ENCODE measurements at places on chromosomes 13 and 19.

DNA sequence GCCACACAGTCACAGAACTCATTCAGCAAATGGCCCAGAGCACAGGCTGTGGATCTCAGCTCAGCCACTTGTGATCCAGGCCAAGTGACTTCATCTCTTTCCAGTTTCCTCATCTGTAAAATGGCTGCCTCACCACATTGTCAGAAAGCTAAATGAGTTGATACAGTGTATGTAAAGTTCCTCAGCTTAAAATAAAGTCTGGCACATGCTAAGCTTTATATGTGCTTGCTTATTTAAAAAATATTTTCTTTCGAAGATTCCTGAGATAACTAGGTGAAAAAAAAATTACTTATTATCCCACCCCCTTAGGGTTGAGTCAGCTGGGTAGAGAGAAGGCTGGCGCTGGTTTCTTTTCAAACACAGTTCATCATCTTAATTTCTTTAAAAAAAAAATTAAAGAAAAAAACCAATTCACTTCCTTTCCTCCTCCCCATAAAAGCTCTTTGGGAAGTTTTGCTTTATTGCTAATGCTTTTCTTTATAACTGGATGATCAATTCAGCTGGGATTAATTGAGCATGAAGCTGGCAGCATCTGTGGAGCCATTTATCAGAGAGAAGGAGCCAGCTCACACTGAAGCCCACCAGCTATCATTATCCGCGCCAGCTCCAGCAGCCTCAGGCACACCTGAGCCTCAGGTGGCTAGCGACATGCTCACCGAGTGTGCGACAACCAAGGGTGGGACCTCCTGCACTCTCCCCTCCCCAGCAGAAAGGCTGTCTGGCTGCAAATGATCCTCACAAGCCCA is 354.9 kb downstream of the FOXO1 start:
- DNase-seq: no peak

DNA sequence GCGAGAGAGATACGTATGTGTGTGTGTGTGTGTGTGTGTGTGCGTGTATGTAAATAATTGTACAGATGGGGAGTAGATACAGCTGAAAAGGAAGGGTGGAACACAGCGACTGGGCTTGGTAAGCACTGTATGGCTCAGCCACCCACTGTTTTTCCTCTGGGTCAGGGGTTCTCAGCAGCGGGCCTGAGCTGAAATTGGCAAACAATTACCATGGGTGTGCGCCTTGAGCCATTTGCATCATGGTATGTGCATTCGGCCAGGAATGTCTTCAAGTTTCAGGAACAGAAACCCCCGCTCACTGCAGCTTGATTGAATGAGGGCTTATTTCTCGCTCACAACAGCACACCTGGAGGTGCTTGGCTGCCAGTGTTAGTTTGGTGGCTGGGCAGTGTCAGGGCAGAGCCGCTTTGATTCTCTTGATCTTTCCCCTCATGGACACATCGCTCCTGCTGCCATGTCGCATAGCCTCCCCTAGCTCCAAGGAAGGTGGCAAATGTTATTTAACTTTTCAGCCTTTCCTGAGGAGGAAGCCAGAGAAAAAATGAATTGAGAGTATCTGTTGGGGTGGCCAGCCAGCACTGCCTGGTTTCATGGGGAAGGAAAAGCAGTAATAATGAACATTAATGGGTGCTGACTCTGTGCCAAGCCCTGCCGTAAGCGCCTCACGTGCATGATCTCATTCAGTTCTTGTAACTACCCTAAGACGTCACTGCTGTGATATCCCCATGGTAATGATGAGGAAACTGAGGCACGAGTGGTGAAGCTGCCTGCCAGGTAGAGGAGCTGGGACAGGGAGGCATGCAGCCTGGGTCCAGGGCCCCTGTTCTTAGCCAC is 126.9 kb downstream of the SIPA1L3 start:
- no peak for DNase-seq

DNA sequence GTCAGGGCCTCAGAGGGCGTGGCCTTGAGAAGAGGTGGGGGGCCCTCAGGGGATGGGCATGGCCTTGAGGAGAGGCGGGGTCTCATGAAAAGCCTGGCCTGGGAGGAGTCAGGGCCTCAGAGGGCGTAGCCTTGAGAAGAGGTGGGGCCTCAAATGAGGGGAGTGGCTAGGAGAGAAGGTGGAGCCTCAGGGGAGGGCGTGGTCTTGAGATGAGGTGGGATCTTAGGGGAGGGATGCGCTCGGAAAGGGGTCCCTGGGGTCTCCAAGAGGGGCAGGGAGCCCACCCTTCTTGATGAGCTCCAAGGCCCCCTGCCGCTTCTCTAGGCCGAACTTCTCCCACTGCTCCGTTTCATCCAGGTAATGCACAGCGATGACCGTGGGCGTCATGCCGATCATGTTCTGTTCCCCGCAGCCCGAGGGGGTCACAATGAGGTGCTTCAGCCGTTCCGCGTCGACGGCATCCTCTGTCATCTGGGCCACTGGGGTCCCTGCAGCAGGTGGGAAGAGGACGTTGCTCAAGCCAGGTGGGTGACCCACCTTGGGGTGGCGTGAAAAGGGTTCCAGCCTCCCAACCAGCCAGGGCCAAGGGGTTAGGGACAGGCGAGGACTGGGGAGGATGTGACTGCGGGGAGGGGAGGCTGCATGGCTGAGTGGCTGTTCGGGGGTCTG is 24.3 kb upstream of the TNFSF14 start:
- no peak for DNase-seq

GRCh38 chr19:52666506-52666905 is 28.4 kb upstream of the ZNF83 start:
- DNase-seq: no peak

GRCh38 chr19:49120868-49121267 is 1.5 kb downstream of the PPFIA3 start:
- no peak for DNase-seq

DNA sequence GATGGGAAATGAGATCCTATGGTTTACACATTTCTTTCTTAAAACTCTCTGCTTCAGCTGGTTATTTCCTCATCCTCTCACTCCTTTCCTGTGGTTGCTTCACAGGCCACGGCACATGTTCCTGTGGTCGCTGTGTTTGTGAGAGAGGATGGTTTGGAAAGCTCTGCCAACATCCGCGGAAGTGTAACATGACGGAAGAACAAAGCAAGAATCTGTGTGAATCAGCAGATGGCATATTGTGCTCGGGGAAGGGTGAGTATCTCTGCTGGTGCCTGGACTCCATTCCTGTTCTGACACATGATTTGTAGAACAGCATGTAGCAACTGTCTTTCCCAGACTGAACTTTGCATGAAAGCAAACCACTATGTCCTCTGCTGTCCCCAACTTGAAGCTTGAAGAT is 254.2 kb downstream of the ITGBL1 start:
- DNase-seq: peak; percentile 92

- DNase-seq: peak; percentile 49
These were observed 29.4 kb downstream of the SPC24 start for GRCh38 chr19:11125994-11126685.

All from stromal cell of bone marrow (primary cell).